HT-29 (cell line): ENCODE measurements at places on chromosomes 12 and 14.

DNA sequence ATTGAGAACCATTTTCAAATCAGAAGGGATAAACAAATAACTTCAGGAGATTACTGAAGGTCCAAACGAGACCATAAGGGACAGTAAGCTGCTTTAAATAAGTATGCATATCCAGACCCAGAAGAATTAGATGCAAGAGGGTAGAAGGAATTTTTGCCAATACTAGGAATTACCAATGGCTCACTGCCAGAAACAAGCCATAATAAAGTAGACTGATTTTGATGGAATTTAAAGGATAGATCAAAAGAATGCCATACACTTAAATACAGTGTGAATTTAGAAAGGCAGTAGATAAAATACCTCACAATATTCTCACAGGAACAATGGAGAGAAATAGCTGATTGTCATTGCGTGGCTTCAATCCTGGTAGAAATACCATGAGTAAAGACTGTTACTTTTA, 5.3 kb downstream of the ANKS1B start:
- DNase-seq = no peak

DNA sequence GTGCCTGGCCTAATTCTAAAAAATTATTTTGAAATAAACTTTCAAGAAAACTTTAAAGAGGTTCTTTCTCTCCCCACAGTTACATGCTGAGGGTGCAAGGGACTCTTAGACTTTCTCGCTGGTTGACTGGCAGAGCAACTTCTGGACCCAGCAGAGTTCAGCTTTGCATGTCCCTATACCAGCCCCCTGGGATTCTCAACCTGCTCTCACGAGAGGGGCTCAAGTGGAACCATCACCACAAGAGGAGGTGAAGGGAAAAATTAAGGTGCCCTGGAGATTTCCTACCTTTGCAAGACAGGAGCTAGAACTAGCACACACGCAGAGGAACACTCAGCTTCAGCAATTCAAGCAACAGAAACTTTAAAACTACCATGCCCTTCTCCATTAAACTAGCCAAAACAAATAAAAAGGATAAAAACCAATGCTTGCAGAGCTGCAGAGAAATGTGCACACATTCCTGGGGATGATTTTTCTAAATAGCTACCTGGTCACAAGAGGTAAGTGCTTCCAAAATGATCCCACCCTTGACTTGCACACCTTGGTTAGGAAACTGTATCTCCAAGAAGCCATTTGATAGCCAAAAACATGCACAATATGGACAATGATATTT, 2.5 kb downstream of the HVCN1 start:
- DNase-seq = no peak

GRCh38 chr14:34172550-34173368, 221.9 kb upstream of the EGLN3 start:
- DNase-seq = no peak

- no peak for DNase-seq
These were observed 70.3 kb downstream of the ALX1 start for GRCh38 chr12:85350356-85350755.
